ENCODE measurements at places on chromosomes 5 and 9. TPM values are rescaled to one million over a fixed set of nuclear protein-coding genes. Genes with fewer than 3 reads are reported as not detected.

Gene FBXW2
- 81.4 TPM for total RNA-seq

Gene INSYN2B
- 3.4 TPM for total RNA-seq

Gene SPINK6
- total RNA-seq, result not detected

Gene BTNL8
- total RNA-seq, result 1.8 TPM

Gene PCDHGC5
- 1.2 TPM for total RNA-seq

Gene ATP6V0E1
- total RNA-seq, result 185 TPM

Gene CER1
- not detected for total RNA-seq

Gene MOCS2
- 44.3 TPM for total RNA-seq

Gene CTXN3
- total RNA-seq, result not detected

Gene PCDHGB3
- 3.8 TPM for total RNA-seq

Gene MARCHF3
- total RNA-seq, result 12.9 TPM

Gene FBXW5
- total RNA-seq, result 102 TPM

DNA sequence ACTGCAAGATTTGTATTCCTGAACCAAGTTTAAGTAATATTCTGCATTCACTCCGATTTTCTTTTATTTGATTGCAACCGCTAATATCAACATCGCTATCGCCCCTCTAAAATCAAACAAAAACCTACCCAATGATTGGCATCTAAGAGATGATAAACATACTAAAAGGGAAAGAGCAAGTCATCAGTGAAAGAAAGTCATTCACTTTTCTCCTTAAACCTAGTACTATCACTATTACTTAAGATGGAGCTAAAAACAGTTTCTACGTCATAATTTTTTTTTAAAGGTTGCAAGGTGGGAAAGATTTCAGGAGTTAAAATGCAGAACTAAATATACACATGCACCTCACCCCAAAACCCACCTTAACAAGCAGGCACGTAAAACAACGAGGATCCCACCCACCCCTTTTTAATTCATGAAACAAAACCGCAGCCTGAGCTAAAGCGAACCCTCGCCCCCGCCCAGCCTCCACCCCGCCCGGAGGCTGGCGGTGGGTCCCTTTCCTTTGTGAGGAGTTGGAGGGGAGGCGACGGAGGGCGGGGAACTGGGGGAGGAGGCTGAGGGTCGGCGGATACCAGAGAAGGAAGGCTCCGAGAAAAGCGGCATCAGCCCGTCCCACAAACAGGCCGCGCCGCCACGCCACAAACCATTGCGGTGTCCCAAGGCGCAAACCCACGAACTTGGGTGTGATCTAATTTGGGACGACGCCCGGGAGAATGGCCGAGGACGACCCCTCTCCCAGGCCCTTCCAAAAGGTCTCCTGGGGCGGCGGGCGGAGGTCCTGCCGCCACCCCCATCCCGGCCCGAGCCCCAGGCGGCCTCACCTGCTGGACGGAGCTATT is 861 bp downstream of the UBQLN1 start:
- H3K36me3 ChIP-seq, result no peaks in the 10 kb centered on the region
- H3K4me1 ChIP-seq, result peaks cover 60% of the 10 kb centered on the region
- no peaks in the 10 kb centered on the region for H3K27me3 ChIP-seq

DNA sequence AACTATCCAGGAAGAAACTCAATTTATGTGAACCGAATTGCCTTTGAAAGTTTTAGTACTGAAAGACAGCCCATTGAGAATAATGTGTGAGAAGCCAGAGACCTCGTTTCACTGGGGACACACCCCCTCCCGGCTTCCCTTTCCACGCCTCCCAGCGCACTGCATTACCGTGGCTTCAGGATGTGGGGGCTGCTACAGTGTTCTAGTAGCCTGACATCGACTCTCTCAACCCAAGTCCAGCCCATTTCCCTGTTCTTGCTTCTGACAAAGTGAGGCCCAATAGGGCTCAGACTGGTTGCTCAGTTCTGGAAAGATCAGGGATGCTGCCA is 3.5 kb downstream of the PAX5 start:
- H3K27me3 ChIP-seq, result peaks cover 100% of the 10 kb centered on the region
- H3K36me3 ChIP-seq, result no peaks in the 10 kb centered on the region
- H3K4me1 ChIP-seq, result peaks cover 32% of the 10 kb centered on the region
- H3K27ac ChIP-seq, result peak overlapping the region; percentile 90
- peak overlapping the region; percentile 20 for H3K4me3 ChIP-seq
- DNase-seq, result peak; percentile 79

GRCh38 chr5:75225506-75225905 is 11.2 kb downstream of the ANKRD31 start:
- H3K27ac ChIP-seq, result no peak overlapping the region
- DNase-seq, result no peak
- H3K36me3 ChIP-seq, result no peaks in the 10 kb centered on the region
- H3K27me3 ChIP-seq, result no peaks in the 10 kb centered on the region
- H3K4me1 ChIP-seq, result no peaks in the 10 kb centered on the region

DNA sequence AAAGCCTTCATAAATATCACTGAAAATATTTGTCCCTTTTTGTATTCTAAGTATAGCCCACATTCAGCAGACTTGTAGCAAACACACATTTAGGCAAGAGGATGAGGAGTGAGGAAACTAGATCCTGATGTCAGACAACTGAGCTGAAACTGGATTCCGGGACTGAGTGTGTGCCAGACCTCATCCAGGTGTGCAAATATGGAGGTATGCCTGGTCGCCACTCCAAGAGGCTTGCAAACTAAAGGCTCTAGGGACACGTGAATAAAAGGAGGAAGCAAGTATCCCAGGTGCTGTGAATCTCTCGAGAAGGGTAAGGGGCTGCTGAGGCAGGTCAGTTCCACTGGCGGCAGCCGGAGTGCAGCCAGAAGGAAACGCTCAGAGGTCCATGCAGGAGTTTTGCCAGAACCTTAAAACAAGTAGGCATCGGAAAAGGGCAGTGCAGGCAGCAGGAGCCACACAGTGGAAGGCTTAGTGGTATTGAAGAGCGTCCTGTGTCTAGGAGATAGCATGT is 77.4 kb upstream of the ALDH1B1 start:
- H3K36me3 ChIP-seq, result no peaks in the 10 kb centered on the region
- no peak overlapping the region for H3K27ac ChIP-seq
- no peak overlapping the region for H3K4me3 ChIP-seq
- peaks cover 10% of the 10 kb centered on the region for H3K4me1 ChIP-seq
- no peak for DNase-seq

DNA sequence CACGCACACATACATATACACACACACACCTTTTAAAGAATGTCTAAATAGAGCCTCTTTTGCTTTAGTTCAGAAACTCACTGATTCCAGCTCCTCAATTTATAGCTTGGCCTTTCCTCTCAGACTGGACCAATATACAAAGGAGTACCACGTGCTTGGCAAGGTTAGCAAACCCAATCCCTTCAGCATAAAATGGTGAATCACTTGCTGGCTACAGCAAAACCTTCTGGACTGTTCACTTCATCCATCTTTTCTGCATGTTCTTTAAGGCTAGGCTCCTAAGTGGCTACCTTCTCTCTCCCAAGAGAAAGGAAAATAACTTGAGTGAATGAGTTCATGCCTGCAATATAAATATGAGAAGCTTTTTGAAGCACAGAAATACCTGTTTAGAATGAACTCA is 109.7 kb downstream of the LPAR1 start:
- no peak overlapping the region for H3K4me3 ChIP-seq
- H3K27me3 ChIP-seq, result no peaks in the 10 kb centered on the region
- no peaks in the 10 kb centered on the region for H3K36me3 ChIP-seq
- no peak overlapping the region for H3K27ac ChIP-seq

DNA sequence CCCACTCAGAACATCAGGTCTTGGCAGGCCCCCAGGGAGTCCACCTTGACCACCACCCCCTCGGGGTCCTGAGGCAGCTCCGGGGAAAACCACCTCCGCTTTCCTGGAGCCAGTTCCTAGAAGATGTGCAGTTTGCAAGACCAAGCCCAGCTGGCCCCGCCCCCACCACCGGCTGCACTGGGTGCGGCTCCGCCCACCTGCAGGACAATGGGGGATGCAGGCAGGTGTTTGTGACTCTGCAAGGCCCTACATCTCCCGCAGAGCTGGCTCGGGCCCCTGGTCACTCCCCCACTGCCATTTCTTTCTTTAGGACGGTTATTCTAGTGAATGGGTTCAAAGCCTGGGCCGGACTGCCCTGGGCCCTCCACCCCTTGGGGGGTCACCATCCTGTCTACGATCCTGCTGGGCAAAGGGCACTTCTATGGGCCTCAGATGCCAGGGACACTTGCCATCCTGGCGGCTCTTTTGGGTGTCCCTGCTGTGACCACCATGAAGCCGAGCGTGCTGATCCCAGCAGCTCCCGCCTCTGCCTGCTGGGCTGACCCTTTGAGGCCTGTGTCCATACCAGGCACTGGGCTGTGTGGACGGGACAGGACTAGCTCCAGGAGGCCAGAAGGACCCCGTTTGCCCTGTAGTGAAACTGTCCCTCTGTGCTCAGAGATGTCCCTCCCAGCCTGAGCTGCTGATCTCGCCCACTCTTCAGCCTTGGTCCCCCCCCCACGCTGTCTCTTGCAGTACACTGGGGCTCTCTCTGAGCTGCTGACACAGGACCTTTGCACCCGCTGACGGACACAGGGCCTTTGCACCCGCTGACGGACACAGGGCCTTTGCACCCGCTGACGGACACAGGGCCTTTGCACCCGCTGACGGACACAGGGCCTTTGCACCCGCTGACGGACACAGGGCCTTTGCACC is 5.9 kb upstream of the NACC2 start:
- H3K27ac ChIP-seq, result no peak overlapping the region
- H3K27me3 ChIP-seq, result no peaks in the 10 kb centered on the region
- DNase-seq, result no peak
- no peaks in the 10 kb centered on the region for H3K36me3 ChIP-seq

- H3K4me1 ChIP-seq, result no peaks in the 10 kb centered on the region
- no peaks in the 10 kb centered on the region for H3K36me3 ChIP-seq
- H3K4me3 ChIP-seq, result no peak overlapping the region
- no peak overlapping the region for H3K27ac ChIP-seq
- DNase-seq, result peak; percentile 69
These were observed 389.6 kb downstream of the KDM4C start for GRCh38 chr9:7147121-7148090.

- H3K36me3 ChIP-seq, result no peaks in the 10 kb centered on the region
- no peaks in the 10 kb centered on the region for H3K27me3 ChIP-seq
- H3K4me1 ChIP-seq, result no peaks in the 10 kb centered on the region
- H3K4me3 ChIP-seq, result no peak overlapping the region
These were observed 135.3 kb downstream of the HOMER1 start for GRCh38 chr5:79378510-79379186.

GRCh38 chr5:168479166-168479565 is 7.1 kb upstream of the RARS1 start:
- no peak for DNase-seq
- H3K27ac ChIP-seq, result no peak overlapping the region
- no peaks in the 10 kb centered on the region for H3K36me3 ChIP-seq
- H3K27me3 ChIP-seq, result no peaks in the 10 kb centered on the region
- H3K4me1 ChIP-seq, result no peaks in the 10 kb centered on the region
- no peak overlapping the region for H3K4me3 ChIP-seq

DNA sequence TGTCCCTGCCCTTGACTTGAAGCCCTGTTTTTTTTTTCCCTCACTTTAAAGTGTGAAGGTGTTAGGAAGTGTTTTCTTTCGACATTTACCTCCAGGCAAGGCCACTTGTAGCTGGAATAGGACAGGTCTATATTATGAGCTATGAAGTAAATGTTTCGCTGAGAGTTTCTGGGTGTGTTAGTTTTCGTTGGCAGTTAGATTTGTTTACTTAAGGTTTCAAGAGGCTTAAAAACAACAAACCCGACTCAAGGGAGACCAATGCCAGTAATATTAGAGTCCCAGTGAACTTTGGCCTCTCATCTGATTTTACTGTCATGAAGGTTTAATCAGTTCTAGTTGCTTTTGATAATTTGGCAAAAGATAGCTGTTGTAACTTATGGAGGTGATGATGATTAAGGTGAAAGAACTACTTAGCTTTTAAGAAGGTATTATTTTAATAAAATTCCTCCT is 25.2 kb downstream of the OCLN start:
- H3K27ac ChIP-seq, result no peak overlapping the region
- H3K4me1 ChIP-seq, result no peaks in the 10 kb centered on the region

- H3K27me3 ChIP-seq, result no peaks in the 10 kb centered on the region
- no peak overlapping the region for H3K4me3 ChIP-seq
- no peaks in the 10 kb centered on the region for H3K36me3 ChIP-seq
- H3K27ac ChIP-seq, result no peak overlapping the region
- no peak for DNase-seq
- H3K4me1 ChIP-seq, result no peaks in the 10 kb centered on the region
These were observed 736.9 kb downstream of the TLE1 start for GRCh38 chr9:80952363-80952922.

- H3K27me3 ChIP-seq, result no peaks in the 10 kb centered on the region
- H3K4me3 ChIP-seq, result no peak overlapping the region
- no peak for DNase-seq
These were observed 297.4 kb downstream of the CETN3 start for GRCh38 chr5:90112033-90112692.

DNA sequence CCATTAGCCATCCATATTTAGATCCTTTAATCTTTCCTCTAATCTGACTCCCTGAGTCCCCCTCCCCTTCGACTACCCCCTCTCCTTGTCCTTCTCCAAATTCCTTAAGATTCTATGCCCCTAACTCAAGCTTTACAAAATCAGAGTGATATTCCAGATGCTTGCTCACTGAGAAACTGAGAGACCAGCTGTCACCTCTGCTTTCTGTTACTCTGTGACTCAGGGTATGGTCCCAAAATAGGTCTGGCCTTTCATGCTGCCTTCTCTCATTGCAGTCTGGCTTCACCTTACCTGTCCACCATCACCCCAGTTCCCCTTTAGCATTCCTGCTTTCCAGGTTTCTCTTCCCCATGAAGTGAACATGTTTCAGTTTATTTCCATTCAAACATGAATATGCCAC is 383.3 kb upstream of the SLC30A5 start:
- no peaks in the 10 kb centered on the region for H3K36me3 ChIP-seq
- H3K27me3 ChIP-seq, result no peaks in the 10 kb centered on the region
- H3K27ac ChIP-seq, result no peak overlapping the region
- peaks cover 23% of the 10 kb centered on the region for H3K4me1 ChIP-seq
- no peak for DNase-seq

- peak overlapping the region; percentile 51 for H3K27ac ChIP-seq
- peaks cover 30% of the 10 kb centered on the region for H3K4me1 ChIP-seq
- no peaks in the 10 kb centered on the region for H3K36me3 ChIP-seq
- no peaks in the 10 kb centered on the region for H3K27me3 ChIP-seq
- no peak for DNase-seq
These were observed 37.2 kb downstream of the MRPS27 start for GRCh38 chr5:72282878-72283277.

- H3K4me3 ChIP-seq, result no peak overlapping the region
- no peaks in the 10 kb centered on the region for H3K27me3 ChIP-seq
- H3K36me3 ChIP-seq, result no peaks in the 10 kb centered on the region
- no peak overlapping the region for H3K27ac ChIP-seq
These were observed 8.3 kb downstream of the SMIM3 start for GRCh38 chr5:150786876-150787275.

DNA sequence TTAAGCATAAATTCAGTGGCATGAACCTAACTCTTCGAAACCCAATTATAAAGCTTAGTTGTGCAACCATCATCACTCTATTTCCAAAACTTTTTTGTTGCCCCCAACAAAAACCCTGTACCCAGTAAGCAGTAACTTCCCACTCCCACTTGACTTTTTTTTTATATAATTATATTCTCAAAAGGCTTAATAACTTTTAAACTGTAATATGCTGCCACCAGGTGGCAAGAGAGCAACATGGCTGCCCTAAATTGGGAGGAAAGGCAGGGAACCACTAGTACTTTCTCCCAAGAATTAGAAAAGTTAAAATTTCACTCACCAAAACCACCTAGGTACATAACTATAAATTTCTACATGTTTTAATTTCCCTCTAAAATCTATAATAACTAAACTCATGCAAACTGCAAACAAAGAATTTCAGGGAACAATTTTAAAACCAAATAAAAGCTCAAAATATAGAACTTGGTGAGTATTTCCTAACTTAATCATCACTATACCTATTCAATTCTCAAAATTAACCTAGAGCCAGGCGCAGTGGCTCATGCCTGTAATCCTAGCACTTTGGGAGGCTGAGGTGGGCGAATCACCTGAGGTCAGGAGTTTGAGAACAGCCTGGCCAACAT is 50.2 kb upstream of the RNF38 start:
- peaks cover 9% of the 10 kb centered on the region for H3K4me1 ChIP-seq
- peaks cover 15% of the 10 kb centered on the region for H3K36me3 ChIP-seq
- no peak for DNase-seq
- H3K4me3 ChIP-seq, result no peak overlapping the region

Measured in spleen (tissue), 13 donors.